Fibroblast of upper back skin (primary cell): ENCODE measurements at places on chromosomes 12 and 14.

DNA sequence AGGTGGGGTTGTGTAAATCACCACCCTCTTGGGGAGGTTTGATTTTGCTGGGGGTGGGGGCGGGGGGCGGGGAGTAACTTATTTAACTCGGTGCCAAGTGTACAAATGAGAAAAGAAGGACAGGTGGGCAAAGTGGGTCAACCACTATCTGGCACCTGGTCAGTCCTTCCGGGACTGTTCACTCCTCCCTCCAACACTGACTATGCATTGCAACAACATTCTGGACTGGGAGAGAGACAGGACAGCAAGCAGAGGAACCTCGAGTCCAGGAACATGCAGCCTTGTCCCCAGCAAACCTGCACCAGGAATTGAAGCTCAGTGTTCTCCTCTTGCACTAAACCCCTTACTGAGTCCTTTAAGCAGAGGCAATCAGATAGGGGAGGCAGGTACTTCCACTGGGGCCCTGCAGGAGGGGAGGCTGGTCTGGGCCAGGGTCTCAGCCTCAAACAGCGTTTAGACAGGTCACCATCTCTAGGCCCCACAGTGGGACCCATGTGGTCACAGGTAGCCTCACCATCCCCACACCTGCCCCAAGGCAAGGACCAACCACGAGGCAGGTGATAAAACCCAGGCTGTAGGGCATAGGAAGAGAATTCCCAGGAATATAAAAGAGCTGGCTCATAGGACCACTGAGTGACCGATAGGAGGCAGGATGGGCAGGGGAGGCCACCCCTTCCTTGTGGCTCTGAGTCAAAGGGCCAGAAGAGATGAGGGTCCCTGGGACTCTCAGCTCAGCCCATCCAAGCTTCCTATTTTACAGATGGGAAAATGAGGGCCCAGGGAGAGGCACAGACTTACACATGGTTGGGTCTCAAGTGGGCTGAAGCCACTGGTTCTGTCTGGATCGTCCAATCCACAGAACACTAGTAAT lies 9.8 kb downstream of the CCDC85C start:
- no peak for DNase-seq

DNA sequence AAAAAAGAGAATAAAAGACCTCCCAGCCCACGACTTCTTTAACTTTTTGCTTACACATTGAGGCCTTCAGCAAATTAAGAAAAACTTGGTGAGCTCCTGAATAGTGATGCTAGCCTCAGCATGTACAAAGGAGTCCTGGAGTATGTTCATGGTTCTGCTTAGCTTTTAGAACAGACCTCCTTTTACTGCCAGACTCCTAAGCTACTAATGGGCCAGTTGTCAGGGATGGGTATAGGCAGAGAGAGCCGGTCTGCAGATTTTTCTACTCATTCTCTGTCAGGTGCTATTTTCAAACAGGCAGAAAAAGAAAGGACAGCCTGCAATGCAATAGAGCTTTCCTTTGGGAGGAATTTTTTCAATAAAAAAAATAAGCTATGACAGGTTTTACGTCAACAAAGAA lies 81.9 kb upstream of the REP15 start:
- no peak for DNase-seq

DNA sequence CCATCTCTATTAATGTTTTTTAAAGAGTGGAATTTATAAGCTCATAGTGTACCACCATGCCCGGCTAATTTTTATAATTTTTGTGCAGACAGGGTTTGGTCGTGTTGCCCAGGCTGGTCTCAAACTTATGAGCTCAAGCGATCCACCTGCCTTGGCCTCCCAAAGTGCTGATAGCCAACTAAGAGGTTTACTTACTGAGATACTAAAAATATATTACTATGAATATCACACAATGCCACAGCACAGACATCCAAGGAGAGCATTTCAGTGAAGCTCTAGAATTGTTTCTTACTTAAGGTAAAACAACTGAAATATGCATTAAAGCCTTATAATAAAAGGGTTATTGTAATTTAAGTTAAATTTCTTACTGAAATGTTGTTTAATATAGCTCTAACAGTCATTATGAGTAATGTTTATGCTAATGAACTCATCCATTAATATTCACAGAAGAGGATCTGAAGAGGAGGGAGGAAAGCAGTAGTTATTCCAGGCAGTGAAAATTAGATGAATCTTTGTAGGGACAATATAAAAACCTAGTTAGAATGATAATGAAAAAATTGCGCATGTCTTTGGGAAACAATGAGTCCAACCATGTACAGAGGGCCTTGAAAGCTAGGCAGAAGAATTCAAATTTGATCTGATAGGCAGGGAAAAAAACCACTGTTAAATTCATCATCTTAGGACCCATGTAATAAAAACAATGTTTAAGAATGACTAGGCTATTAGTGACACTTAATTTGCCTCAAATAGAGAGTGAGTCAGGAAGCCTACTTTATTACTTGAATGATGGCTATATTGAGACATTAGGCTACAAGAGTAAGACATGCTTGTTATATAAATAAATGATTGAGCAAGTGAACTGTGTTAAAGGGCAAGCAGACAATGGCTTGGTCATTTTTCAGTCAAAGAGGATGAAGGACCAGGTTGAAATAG lies 99.2 kb downstream of the SLC41A2 start:
- DNase-seq = peak; percentile 69

DNA sequence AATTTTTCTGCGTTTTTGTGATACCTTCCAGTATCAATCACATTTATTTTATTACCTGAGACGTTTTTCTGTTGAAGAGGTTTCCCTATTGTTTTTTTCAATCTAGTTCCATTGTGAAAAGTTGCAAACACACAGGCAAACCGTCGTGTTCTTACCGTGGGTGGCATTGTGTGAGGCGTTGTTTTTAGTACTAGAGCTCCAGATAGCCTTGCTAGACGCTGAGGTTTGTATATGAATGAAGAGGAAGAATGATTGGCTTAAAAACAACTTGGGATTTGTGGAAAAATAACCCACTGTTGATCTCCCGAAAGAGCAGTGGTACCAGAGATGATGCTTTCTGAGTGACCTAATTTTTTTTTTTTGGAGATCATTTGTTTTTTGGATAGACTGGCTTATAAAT lies 1.0 kb downstream of the SOCS4 start:
- DNase-seq = no peak

GRCh38 chr12:75784591-75784990 lies 247.0 kb downstream of the PHLDA1 start:
- DNase-seq = no peak

- DNase-seq = peak; percentile 96
Measured at GRCh38 chr12:124837958-124838803, 25.5 kb downstream of the SCARB1 start.

DNA sequence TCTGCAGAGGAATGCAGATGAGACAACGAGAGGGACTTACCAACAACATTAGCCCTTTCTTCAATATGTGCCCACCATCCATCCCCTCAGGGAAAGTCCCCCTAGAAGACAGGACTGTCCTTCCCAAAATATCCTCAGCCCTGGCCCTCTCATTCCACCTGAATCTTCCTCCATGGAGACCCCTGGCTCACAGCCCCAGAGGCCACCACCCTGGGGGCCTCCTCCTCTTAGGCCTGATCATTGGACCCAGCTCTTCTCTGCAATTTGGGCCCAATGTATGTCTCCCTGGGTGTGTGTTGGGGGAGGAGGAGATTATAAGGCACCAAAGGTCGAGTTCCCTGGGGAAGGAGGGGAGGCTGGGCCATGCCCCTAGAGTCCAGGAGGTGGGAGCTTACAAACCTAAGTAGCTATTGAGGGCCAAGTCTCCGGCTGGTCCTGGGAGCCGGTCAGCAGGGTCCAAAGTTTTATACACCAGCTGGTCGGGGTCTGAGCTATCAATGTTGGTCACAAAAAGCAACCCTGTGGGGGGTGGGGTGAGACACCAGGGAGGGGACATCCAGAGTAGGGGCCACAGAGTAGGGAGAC lies 8.1 kb downstream of the ITGA7 start:
- DNase-seq = no peak

DNA sequence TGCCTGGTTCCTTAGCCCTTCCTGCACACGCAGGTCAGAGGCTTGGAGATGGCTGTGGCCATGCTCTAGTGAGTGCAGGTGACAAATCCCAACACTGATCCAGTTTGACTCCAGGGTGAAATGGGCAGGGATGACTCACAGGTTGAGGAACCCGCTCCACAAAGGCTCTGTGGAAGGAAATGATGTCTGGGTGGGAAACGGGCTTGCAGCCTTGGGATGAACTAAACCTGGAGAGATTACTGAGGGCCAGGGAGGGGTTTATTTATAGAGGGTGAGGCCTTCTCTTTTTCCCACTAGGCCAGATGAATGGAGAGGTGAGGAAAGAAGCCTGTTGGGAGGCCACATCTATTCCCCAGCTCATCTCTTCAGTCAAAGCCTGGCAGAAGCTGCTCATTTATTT lies 29.3 kb upstream of the EMP1 start:
- no peak for DNase-seq

GRCh38 chr14:50049093-50049492 lies 67.3 kb downstream of the VCPKMT start:
- no peak for DNase-seq
